ENCODE measurements at places on chromosomes 11 and 22.

GRCh38 chr22:31561238-31561887, 65.0 kb downstream of the SFI1 start:
- no peak for DNase-seq

- no peak for DNase-seq
These were observed 16.0 kb downstream of the BCL9L start for GRCh38 chr11:118909619-118910308.

- DNase-seq, result no peak
These were observed 72.1 kb upstream of the BMAL1 start for GRCh38 chr11:13205486-13205885.

- no peak for DNase-seq
These were observed 197.2 kb upstream of the ANO3 start for GRCh38 chr11:26134481-26135355.

GRCh38 chr11:19263333-19263732, 22.6 kb upstream of the E2F8 start:
- DNase-seq, result no peak

All from stimulated activated CD8-positive, alpha-beta memory T cell treated with anti-CD3 and anti-CD28 coated beads, Interleukin-4, amount 100 ng/mL, for 4 hours (primary cell).